ENCODE measurements at places on chromosomes 3 and 15.

DNA sequence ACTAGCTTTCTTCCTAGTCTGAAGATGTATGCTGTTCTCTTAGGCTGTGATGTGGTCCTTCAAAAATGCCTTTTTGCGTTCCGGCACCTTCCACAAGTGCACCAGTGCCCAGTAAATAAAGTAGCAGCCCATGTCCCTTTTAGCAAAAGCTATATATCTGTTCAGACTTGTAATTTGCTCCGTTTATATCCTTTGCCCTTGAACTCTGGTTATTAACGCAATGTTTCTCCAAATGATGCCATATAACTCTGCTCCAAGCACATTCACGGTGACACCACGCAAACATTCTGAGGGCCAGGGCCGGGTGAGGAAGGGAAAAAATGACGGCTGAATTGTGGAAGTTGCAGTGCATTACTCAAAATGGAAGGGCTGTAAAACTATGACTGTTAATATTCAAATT lies 1001.1 kb upstream of the NR2F2 start:
- H3K36me3 ChIP-seq: no peaks in the 10 kb centered on the region
- H3K4me1 ChIP-seq: peaks cover 4% of the 10 kb centered on the region
- H3K27ac ChIP-seq: no peak overlapping the region
- H3K4me3 ChIP-seq: no peak overlapping the region
- no peak for DNase-seq

DNA sequence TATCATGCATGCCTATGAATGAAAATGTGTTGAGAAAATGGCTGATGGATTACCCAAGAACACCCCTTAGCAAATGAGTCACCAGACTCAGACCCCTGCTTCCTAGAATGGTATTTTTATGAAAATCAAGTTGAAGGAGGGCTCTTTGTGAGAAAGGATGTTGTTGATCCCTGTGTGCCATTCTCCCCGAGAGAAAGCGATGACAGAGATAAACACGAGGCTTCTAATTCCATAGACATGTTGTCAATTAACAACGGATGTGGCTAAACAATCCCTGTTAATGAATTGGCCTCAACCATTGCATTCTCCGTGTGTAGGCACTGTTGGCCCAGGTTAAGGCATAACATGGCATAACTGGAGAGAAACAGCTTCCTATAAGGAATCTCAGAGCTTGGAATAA lies 5.8 kb upstream of the OXTR start:
- no peak overlapping the region for H3K4me3 ChIP-seq
- H3K4me1 ChIP-seq: no peaks in the 10 kb centered on the region
- H3K27me3 ChIP-seq: peaks cover 30% of the 10 kb centered on the region
- H3K36me3 ChIP-seq: no peaks in the 10 kb centered on the region
- no peak overlapping the region for H3K27ac ChIP-seq

GRCh38 chr3:2218816-2219215 lies 120.2 kb downstream of the CNTN4 start:
- DNase-seq: no peak
- H3K4me1 ChIP-seq: no peaks in the 10 kb centered on the region
- no peak overlapping the region for H3K27ac ChIP-seq
- H3K27me3 ChIP-seq: no peaks in the 10 kb centered on the region
- H3K4me3 ChIP-seq: no peak overlapping the region

GRCh38 chr3:107669669-107670068 lies 146.9 kb downstream of the BBX start:
- H3K27ac ChIP-seq: no peak overlapping the region
- H3K36me3 ChIP-seq: no peaks in the 10 kb centered on the region
- no peaks in the 10 kb centered on the region for H3K27me3 ChIP-seq
- no peak for DNase-seq
- H3K4me1 ChIP-seq: peaks cover 27% of the 10 kb centered on the region

- peaks cover 7% of the 10 kb centered on the region for H3K36me3 ChIP-seq
- peak; percentile 18 for DNase-seq
- H3K4me1 ChIP-seq: peaks cover 23% of the 10 kb centered on the region
Observed at GRCh38 chr3:179149406-179149867, 1.3 kb downstream of the PIK3CA start.

- no peak overlapping the region for H3K4me3 ChIP-seq
- H3K4me1 ChIP-seq: no peaks in the 10 kb centered on the region
- H3K36me3 ChIP-seq: no peaks in the 10 kb centered on the region
- H3K27ac ChIP-seq: no peak overlapping the region
Observed at GRCh38 chr3:169077394-169077906, 586.1 kb downstream of the MECOM start.

GRCh38 chr15:89770041-89770440 lies 6.1 kb upstream of the MESP2 start:
- no peaks in the 10 kb centered on the region for H3K4me1 ChIP-seq
- H3K4me3 ChIP-seq: no peak overlapping the region
- H3K27me3 ChIP-seq: no peaks in the 10 kb centered on the region
- H3K36me3 ChIP-seq: no peaks in the 10 kb centered on the region
